ENCODE measurements at places on chromosomes 12 and 14.

GRCh38 chr12:51202718-51203117, 15.1 kb downstream of the POU6F1 start:
- DNase-seq = no peak

DNA sequence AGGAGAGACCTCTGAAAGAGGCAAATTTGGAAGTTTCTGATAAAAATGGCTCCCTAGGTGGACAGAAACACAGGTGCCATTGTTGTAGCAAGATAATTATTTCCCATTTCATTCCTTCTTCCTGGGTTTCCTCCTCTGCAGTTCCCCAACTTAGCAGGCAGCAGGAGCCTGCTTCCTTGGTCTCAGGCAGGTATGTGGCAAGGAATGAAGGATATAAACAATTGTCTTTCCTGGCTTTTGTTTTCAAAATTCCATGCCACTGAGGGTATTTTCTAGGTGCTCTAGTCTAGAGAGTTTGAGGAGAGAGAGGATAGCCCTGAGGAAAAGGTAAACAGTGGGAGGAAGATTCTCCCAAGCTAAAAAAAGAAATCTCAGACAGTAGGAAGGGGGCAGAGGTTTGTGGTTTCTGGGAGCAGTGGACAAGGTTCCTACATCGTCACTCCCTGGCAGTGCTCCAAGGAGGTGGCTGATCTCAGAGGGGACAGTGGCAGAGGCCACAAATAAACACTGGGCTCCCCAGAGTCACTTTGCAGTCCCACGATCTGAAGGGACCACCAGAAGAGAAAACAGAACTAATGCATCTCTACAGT, 82.6 kb upstream of the IGF1 start:
- no peak for DNase-seq

DNA sequence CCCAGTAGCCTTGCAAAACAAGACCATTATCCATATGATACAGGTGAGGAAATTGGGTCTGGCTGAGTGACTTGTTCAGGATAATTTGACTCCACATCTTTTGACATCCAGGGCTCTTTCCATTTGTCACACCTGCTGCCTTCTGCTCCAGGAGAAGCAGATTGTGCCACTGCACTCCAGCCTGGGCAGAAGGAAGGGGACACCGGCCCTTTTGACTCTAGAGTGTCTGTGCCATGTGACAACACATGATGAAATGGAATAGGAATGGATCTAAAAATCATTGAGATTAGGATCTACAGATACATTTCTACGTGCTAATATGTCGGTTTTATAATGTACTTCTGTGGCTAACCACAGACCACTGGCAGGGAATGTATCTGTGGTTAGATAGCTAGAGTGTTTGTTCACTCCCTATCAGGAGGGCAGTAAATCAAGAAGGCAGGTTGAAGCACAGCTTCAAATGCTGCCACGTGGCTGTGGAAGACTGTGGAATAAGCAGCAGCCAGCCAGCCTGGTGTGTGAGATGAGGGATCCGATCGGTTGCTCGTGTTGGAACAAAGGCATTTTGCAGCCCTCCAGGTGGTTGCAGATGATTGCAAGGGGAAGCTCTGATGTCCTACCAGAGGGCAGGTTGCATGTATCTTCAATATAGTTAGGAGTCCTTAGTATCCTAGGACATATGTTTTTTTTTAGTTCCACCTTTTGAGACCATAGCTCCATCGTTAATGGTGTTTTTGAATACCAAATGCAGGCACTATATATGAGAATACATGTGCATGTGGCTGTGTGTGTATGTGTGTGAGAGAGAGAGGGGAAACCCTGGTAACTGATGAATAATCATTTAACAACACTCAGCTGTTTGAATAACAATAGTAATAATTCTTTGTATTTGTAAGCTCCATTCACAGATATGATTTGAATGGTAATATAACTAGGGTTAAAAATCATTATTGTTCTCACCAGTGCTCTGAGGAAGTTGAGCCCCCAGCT, 28.6 kb downstream of the EML1 start:
- DNase-seq = no peak

DNA sequence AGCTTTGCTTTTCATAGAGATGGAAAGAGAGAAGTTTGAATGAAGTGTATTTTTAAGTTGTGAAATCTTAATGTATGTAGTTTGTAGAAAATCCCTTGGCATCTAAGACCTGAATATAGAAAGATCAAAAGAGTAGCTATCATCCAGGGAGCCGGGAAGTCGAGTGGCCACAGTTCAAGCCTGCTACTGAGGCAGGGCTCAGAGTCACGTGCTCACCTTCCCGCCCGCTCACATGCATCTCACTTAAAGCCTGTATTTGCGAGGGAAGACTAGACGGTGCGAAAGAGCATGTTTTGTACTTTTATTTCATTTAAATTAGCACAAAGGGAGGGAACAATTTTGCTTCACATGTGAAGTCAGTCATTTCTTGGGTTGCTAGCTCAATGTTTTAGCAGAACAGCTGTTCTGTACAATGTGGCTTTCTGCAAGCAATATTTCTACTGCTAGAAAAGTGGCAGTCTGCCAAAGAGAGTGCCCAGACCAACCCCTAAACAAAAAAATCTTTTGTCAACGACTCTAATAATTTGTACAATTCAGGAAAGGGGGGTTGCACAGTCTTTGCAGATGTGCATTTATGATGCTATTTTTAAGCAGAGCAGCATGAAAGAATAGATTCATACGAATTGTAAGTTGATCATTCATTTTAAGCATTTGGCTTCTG, 290.7 kb downstream of the NPAS3 start:
- no peak for DNase-seq

DNA sequence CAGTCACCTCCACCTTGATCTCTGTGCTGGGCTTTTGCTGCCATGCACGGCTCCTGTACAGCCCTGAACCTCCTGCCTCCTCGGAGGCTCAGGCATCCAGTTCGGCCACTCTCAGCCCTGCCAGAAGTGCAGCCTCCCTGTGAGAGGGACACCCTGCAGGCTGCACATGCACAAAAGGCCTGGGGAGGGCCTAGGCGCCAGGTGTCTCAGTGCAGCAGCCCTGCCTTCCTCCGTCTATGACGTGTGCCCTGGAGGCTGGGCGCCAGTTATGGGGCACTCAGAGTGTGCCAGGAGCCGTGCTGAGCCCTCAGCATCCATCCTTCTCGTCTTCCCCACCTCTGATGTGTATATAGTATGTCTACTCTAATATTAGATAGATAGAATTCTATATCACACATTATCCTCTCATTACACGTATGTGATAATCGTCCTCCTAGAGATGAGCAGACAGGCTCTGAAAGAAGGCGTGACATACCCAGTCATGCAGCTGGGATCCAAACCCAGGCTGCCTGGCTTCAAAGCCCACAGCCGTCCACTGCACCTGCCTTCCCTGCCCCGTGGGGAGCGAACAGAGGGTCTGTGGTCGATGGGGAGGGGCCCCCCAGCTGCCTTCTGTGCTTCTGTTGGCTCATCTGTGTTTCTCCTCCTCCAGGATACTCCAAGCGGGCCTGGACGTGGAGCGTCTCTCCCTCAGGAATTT, 101.1 kb downstream of the B4GALNT3 start:
- DNase-seq = no peak

GRCh38 chr12:94925729-94926128, 77.8 kb downstream of the NDUFA12 start:
- DNase-seq = no peak

DNA sequence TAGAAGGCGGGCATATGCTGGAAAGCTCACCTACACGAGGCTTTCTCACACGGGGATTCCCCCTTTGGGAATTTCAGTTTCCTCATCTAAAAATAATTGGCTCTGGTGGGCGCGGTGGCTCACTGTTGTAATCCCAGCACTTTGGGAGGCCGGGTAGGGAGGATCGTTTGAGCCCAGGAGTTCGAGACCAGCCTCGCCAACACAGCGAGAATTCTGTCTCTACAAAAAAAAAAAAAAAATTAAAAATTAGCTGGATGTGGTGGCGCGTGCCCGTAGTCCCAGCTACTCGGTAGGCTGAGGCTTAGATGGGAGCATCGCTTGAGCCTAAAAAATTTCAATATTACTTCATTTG, 400 bp upstream of the NDUFA12 start:
- no peak for DNase-seq

- no peak for DNase-seq
Observed at GRCh38 chr12:2510045-2510444, 284.7 kb upstream of the FKBP4 start.

- DNase-seq = no peak
Observed at GRCh38 chr14:56248442-56248841, 130.2 kb downstream of the PELI2 start.

DNA sequence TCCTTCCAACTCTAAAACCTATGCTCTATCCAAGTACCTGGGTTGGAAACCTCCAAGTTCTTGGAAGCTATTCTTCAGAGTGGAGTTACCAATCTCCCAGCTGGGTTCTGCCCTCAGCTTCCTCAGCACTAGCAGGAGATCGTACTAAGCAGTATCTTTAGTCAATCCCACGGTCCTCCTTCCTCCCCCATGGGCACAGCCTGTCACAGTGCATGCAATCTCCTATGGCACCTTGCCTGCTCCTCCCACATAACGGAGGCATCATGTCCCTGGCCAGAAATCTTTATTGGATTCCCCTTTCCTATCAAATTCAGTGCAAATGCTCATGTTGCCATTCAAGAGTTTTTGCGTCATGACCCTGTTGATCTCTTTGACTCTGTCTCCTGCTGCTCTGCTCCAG, 5.4 kb upstream of the LPAR5 start:
- DNase-seq = no peak
